ENCODE measurements at places on chromosomes 11 and 22.

GRCh38 chr11:64117763-64118459 lies 48.0 kb downstream of the MACROD1 start:
- DNase-seq, result no peak

DNA sequence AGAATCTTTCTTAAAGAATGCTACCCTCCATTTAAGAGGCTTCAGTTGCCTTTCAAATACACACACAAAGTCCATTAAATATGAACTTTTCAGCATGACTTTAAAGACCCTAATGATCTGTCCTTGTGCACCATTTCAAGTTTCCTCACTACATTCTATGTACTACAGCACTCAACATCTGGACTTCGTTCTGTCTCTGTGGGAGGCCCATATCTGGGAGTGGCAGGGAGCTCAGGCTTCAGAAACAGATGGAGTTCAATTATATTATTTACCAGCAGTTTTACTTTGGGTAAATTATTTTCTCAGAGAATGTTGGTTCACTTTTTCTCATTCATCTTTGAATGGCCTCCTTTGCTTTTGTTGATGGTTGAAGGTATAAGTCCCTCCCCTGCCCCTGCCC lies 67.4 kb downstream of the ANO3 start:
- no peak for DNase-seq

GRCh38 chr11:104907521-104908185 lies 9.4 kb upstream of the CASP12 start:
- DNase-seq, result no peak

- no peak for DNase-seq
Observed at GRCh38 chr11:6531267-6531752, 34.2 kb downstream of the DNHD1 start.

- DNase-seq, result no peak
Observed at GRCh38 chr11:1756791-1757771, 6.6 kb downstream of the CTSD start.

GRCh38 chr22:27137871-27138337 lies 480.5 kb downstream of the MIAT start:
- no peak for DNase-seq

DNA sequence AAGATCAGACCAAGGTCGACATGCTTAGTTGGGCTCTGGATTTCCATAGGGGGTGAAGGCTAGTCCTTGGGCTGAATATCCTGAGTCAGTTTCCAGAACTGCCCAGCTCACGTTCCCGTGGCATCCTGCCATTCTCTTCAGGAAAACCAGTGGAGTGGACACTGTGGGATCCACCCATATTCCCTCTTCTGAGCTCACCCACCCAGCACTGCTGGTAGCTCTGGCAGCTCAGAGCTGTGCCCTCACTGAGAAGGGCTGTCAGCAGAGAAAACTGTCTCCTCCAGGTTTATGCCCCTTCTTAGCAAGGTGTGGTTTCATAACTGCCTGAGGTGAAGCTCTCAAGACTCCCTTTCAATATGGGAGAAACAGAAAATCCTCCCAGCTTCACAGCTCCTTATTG lies 111.7 kb downstream of the GGTLC2 start:
- DNase-seq, result no peak

DNA sequence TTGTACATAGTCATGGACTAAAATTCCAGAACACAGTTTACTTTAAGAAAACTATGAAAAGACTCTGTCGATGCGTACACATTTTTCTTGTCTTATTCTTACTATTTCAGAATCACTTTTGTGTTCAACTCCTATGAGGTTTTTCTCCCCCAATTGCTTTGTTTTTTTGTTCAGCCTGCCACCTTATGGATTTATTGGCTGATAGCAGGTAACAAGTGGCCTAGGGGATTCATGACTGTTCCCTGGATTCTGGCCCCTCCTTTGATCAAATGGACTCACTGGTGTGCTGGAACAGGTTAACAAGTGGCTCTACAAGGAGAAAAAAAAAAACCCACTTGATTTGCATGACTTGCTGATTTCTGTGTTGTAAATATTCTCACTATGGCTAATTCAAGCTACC lies 10.6 kb downstream of the MMP20 start:
- no peak for DNase-seq

DNA sequence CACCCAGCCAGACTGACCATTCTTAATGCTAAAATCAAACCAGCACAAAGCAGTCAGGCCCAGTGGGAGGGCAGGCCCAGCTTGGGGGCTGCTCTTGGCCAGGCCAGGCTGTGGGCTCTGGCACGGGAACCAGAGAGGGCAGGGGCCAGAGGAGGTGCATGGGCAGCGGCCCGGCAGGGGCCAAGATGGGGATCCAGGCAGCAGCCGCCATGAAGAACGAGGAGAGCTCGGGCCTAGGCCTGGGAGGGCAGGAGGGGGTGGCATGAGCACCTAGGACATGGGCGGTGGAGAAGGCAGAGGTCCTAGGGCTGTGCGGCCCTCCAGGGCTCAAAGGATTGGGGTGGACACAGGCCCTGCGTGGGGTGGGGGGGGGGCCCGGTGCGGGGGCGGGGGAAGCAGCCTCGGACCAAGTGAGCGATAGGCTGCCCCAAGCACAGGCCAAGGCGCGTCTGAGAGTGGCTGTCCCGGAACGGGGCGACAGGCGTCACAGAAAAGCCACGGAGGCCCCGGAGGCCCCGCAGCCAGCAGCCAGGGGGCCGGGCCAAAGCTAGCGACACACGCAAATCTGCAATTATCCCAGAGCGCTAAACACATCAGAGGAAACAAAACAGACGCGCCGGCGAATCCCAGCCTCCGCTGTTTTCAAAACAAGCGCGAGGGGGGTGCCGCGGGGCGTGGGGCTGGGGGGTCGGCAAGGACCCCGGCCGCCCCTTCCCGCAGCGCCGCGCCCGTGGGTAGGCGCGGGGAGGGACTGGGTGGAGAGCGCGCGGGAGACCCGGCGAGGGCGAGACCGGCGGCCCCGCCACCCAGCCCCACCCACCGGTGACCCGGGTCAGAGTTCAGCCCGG lies 8.3 kb downstream of the PLXNB2 start:
- DNase-seq, result no peak

DNA sequence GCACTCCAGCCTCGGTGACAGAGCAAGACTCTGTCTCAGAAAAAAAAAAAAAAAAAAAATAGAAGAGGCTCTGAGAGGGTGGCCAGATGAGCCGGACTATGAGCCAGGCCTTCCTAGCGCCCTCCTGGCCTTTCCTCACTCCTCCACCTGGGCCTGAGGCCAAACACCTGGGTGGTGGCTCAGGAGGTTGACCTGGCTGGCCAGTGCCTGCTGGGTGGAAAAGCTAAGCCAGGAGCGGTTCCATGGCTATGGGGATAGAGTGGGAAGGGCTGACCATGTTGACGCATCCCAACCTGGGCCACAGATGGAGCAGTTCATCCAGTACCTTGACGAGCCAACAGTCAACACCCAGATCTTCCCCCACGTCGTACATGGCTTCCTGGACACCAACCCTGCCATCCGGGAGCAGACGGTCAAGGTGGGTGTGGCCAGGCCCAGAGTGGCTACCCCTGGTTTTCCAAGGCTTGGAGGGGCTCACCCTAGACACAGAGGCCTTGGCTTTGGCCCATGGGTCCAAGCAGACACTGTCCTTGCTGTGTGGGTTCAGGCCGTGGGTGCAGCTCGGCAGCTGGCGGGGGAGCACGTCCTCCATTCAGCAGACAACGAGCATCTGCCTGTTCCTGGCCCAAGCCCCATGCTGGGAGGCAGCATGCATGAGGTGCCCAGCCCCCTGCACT lies 7.6 kb downstream of the SCYL1 start:
- no peak for DNase-seq

- no peak for DNase-seq
Observed at GRCh38 chr11:73759610-73760134, 1.2 kb downstream of the RAB6A start.

DNA sequence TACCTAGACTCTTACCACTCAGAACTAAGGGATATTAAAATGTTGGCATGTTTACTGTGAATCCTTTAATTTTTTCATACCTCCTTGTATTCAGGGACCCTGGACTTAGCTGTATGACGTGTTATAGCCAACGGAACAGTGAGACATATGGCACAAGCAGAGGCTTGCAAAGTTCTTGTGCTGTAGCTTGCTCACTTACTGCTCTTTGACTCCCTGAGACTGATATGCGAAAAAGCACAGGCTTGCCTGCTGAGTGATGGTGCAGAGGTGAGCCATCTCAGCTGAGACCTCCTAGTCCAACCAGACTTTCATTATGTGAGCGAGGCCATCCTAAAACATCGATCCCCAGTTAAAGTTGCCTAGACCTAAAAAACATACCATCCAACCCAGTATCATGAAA lies 811.0 kb downstream of the METTL15 start:
- DNase-seq, result no peak

DNA sequence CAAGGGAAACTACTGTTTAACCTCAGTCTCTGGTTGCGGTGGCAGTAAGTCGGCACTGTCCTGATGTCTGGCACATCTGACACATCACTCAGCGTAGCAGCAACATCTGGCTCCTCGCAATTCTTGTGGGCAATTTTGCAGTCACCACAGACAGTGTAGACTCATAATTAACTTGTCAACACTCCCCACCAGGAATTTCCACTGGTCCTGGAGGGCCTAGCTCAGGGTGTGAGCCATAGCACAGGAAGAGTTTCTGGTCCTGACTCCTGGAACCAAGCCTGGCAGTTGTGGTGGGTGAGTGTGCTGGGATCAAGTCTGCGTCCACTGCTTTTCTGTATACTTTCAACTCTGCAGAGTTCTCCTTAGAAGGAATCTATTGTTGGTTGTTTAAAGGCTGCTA lies 209.7 kb downstream of the SNX19 start:
- no peak for DNase-seq

GRCh38 chr11:27248576-27249509 lies 114.2 kb downstream of the CCDC34 start:
- DNase-seq, result no peak

DNA sequence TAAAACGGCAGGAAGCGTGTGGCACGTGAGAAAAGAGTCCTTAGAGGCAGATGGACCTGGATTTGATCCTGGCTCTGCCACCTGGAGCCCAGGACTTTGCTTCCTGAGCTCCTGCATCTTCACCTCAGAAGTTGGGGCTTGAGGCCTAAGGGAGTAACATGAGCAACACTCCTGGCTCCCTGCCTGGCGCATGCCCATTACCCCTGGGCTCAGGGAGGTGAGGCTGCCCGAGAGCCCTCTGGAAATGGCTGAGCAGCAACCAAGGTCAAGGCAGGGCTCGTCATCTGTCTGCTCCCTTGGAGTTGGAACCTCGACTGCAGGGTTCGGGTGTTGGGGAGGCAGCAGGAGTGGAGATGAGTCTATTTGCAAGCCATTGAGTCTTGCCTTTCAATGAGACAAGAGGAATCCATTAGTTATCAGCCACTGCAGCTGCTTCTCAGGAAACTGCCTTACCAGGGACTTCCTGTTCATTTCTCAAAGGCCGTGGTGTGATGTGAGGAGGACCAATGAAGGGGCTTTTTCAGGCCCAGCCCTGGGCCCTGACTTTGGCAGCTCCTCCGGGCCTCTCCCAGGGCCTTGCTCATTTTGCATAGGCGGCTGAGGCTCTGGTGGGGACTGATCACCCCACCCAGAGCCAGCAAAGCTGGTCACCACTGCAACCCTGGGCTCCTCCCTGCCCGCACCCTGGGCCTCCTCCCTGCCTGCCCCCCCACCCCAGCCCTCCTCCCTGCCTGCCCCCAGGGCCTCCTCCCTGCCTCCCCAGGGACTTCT lies 6.4 kb downstream of the FADS2 start:
- peak; percentile 15 for DNase-seq

- DNase-seq, result no peak
Observed at GRCh38 chr11:62064221-62064620, 59.6 kb upstream of the INCENP start.

- no peak for DNase-seq
Observed at GRCh38 chr11:98056945-98057344, 963.8 kb upstream of the CNTN5 start.

GRCh38 chr11:76007166-76007565 lies 192.2 kb downstream of the UVRAG start:
- DNase-seq, result no peak

DNA sequence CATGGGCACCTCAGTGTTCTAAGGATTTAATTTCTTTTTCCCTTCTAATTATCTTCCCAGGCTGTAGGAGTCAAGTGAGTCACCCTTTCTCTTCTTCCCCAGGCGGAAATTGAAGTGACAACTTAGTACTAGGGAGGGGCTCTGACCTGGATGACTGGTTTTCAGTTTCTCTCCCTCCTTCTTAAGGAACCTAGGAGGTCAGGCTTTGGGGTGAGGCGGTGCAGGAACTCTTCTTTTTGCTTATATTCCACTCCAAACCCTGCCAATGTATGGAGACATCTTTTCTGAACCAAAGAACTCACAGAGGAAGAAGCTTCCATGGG lies 12.6 kb downstream of the ZDHHC5 start:
- no peak for DNase-seq

GRCh38 chr11:110472858-110473257 lies 43.1 kb downstream of the FDX1 start:
- no peak for DNase-seq

GRCh38 chr11:103903621-103904323 lies 132.7 kb upstream of the DDI1 start:
- DNase-seq, result no peak

Measured in activated CD8-positive, alpha-beta memory T cell treated with anti-CD3 and anti-CD28 coated beads for 1 hour (primary cell).